ENCODE measurements at places on chromosomes 1 and 21.
A peak's percentile ranks its signal among the peaks of the same experiment; 100 is the strongest.

GRCh38 chr1:47558601-47559593 is 121.1 kb downstream of the FOXD2 start:
- H3K27me3 ChIP-seq: no peaks in the 10 kb centered on the region
- H3K4me1 ChIP-seq: no peaks in the 10 kb centered on the region
- H3K36me3 ChIP-seq: no peaks in the 10 kb centered on the region
- peak; percentile 57 for DNase-seq

DNA sequence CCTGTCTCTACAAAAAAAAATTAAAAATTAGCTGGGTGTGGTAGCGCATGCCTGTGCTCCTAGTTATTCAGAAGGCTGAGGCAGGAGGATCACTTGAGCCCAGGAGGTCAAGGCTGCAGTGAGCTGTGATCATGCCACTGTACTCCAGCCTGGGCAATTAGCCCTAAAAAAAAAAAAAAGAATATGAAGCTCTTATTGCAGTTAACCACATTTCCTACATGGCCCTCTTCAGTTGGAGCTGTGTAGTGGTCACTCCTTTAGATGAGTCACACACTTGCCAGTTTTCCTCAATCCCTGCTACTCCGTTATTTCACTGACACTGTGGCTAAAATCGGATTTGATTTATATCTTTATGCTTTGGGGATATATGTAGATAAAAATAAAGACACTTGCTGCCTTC is 11.8 kb downstream of the NFYC start:
- H3K4me3 ChIP-seq: no peak overlapping the region
- peaks cover 44% of the 10 kb centered on the region for H3K4me1 ChIP-seq

DNA sequence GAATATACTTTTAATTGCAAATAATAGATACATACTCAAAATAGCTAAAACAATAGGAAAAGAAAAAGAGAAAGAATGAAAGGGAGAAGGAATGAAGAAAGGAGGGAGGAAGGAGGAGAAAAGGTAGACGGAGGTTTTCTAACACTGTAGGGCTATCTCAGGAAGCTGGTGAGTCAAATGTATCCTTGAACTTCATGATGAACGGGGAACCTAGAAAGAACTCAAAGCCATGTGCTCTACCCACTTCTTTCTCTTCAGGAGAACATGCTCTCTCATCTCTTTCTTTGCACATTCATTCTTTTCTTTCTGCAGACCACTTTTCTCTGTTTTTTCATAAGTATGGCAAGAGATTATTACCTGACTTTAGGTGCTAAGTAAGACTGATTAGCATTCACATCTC is 37.3 kb upstream of the ZNF644 start:
- H3K4me3 ChIP-seq: no peak overlapping the region
- no peak overlapping the region for H3K27ac ChIP-seq
- no peaks in the 10 kb centered on the region for H3K36me3 ChIP-seq
- DNase-seq: no peak

- H3K4me1 ChIP-seq: peaks cover 31% of the 10 kb centered on the region
- H3K4me3 ChIP-seq: no peak overlapping the region
- H3K27me3 ChIP-seq: no peaks in the 10 kb centered on the region
- H3K36me3 ChIP-seq: no peaks in the 10 kb centered on the region
Measured at GRCh38 chr1:15022048-15022447, 131.5 kb upstream of the TMEM51 start.

DNA sequence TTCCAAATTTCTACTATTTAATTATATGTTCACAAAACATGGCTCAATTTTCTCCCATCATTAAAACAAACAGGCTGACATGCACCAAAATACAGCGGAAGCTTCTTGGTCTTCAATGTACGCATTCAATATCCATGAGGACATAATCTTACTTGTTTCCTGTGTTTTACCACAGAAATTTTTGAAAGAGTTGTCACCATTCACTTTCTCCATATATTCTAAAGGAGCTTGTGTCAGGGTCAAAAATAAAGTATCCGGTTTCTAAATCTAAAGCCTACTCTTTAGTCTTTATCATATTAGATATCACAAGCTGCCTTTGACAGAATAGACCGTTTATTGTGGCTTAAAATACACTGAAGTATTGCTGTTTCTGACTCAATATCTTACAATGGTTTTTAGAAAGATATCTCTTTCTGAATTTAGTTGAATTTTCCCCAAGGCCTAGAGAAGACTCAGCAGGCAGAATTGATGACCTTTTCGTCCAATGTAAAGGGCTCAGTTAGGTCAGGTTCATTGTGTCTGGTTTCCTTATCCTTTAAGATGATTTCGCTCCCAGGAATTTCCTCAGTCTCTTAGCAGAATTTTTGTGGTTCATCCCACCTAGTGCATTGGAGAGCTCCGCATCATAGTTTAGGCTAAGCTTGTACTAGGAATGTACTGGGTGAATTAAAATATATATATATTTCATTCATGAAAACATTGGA is 717.2 kb downstream of the NCAM2 start:
- H3K27me3 ChIP-seq: no peaks in the 10 kb centered on the region
- H3K36me3 ChIP-seq: no peaks in the 10 kb centered on the region
- no peak overlapping the region for H3K27ac ChIP-seq
- H3K4me3 ChIP-seq: no peak overlapping the region
- no peaks in the 10 kb centered on the region for H3K4me1 ChIP-seq
- no peak for DNase-seq

DNA sequence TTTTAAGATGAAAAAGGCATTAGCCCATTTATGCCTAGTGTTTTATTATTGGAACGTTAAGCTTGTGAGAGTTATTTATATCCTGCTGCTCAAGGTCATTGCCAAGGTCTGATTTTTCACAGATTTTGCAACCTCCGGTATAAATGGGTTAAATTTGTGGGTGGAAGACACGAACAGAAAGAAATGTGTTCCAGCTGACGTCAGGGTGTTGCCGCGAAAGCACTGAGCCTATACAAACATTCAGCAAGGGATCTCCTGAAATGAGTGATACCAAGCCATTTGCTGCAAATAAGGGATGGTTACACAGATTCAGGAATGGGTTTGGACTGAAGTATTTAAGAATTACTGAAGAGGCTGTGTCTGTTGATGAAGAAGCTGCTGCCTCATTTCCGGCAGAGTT is 32.2 kb downstream of the TMED5 start:
- no peaks in the 10 kb centered on the region for H3K27me3 ChIP-seq
- H3K4me1 ChIP-seq: no peaks in the 10 kb centered on the region
- H3K36me3 ChIP-seq: peaks cover 51% of the 10 kb centered on the region
- no peak overlapping the region for H3K4me3 ChIP-seq

- no peaks in the 10 kb centered on the region for H3K4me1 ChIP-seq
- H3K36me3 ChIP-seq: no peaks in the 10 kb centered on the region
- H3K27me3 ChIP-seq: no peaks in the 10 kb centered on the region
- no peak overlapping the region for H3K4me3 ChIP-seq
- no peak for DNase-seq
Measured at GRCh38 chr1:206814716-206815341, 42.5 kb upstream of the IL10 start.

- no peak overlapping the region for H3K27ac ChIP-seq
- H3K36me3 ChIP-seq: no peaks in the 10 kb centered on the region
- no peak overlapping the region for H3K4me3 ChIP-seq
- DNase-seq: no peak
Measured at GRCh38 chr1:238606896-238607295, 716.2 kb upstream of the ZP4 start.

DNA sequence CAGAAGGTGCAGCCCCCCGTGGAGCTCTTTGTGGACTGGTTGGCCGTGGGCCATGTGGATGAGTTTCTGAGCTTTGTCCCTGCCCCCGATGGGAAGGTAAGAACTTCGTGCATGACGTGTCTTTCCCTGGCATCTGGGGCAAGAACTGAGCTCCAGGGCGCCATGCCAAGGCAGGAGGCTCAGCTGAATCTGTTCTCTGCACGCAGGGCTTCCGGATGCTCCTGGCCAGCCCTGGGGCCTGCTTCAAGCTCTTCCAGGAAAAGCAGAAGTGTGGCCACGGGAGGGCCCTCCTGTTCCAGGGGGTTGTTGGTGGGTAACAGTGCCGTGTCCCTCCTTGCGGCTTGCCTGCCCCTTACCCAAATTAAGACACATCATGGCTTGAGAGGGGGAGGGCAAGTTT is 27.7 kb downstream of the PADI3 start:
- peak; percentile 72 for DNase-seq
- H3K4me3 ChIP-seq: no peak overlapping the region
- H3K27me3 ChIP-seq: peaks cover 24% of the 10 kb centered on the region

DNA sequence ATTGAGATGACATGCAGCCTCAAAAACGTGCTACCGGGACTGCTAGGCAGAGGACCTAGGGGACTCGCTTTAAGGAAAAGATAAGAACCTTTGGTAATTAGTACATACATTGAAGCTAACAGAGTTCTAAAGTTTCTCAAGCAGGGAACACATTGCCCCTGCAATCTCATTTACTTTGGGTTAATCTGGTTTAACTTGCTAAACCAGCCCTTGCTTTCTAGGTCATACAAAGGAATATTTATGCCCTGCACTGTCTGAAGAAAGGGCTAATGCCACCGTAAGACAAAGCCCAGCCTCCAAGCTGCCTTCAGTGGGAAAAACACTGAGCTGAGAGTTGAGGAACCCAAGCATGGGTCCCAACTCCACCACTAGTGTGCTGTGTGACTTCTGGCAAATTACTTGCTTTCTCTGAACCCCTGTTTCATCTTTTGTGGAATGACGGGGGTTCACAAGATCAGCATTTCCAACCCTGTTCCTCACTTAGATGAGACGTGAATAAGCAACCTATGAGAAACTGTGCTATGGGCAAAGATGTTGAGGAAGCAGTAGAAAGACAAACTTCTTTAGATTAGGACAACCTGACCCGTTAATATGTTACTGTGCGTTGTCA is 66.3 kb downstream of the VWA5B1 start:
- H3K36me3 ChIP-seq: no peaks in the 10 kb centered on the region
- no peak overlapping the region for H3K27ac ChIP-seq
- H3K4me3 ChIP-seq: no peak overlapping the region
- peaks cover 16% of the 10 kb centered on the region for H3K27me3 ChIP-seq
- peaks cover 6% of the 10 kb centered on the region for H3K4me1 ChIP-seq

DNA sequence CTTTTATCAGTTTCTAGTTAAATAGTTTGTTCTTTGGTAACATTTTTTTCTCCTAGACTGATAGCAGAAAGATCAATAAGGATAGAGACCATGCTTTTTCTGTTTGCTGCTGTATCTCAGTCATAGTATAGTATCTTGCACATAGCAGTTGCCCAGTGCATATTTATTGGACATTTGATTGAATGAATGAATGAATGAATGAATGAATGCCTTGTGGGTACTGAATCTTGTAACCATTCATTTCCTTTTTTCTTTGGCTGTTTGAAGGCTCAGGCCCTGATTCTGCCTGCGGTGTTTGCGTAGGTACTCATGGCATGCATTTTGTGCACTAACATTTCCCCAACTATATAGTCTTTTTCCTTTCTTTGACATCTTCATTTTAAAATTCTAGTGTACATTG is 83.9 kb downstream of the ST3GAL3 start:
- H3K4me1 ChIP-seq: no peaks in the 10 kb centered on the region
- no peak for DNase-seq
- no peak overlapping the region for H3K27ac ChIP-seq
- H3K27me3 ChIP-seq: no peaks in the 10 kb centered on the region

- no peak overlapping the region for H3K4me3 ChIP-seq
- no peaks in the 10 kb centered on the region for H3K4me1 ChIP-seq
- DNase-seq: no peak
- H3K27me3 ChIP-seq: no peaks in the 10 kb centered on the region
- no peaks in the 10 kb centered on the region for H3K36me3 ChIP-seq
Measured at GRCh38 chr1:85865213-85865612, 157.0 kb upstream of the ZNHIT6 start.

DNA sequence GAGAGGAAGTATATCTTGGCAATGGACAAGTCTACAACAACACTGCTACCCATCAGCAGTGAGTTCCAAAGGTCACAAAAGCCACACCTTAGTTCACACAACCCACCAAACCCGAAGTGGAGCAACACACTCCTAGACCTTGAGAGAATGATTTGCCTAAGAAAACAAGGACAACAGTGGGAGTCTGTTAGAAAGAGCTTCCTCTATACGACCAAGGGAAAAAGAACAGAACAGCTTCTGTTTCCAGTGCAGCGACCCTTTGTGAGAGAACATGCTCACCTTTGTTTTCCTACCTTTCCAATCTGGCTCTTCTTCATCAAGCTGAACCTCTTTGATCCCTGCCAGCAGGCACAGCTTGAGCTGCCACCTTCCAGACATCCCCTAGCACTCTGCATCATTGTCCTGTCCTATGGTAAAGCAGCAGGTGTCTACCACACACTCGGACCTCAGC is 56.7 kb upstream of the PALMD start:
- H3K4me3 ChIP-seq: no peak overlapping the region
- no peaks in the 10 kb centered on the region for H3K36me3 ChIP-seq
- no peaks in the 10 kb centered on the region for H3K27me3 ChIP-seq
- H3K27ac ChIP-seq: no peak overlapping the region
- DNase-seq: no peak

DNA sequence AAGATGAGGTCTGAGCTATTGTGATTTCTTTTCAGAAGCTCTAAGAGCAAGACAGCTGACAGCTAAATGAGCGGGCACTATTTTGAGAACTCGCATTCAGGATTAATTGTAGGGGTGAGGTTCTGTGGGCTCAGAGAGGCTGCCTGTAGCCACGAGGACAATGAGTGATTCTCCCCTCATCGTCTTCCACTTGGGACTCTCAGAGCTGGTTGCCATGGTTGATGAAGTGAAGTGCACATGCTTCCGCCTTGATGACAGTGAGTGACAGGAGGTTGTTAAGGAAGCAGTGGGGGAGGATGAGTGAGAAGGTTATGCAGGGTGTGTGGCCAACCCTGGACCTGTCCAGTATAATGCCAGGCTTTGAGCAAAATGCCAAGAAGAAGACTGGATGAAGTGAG is 341.7 kb downstream of the PCP4 start:
- H3K4me3 ChIP-seq: no peak overlapping the region
- DNase-seq: no peak
- H3K27ac ChIP-seq: no peak overlapping the region

DNA sequence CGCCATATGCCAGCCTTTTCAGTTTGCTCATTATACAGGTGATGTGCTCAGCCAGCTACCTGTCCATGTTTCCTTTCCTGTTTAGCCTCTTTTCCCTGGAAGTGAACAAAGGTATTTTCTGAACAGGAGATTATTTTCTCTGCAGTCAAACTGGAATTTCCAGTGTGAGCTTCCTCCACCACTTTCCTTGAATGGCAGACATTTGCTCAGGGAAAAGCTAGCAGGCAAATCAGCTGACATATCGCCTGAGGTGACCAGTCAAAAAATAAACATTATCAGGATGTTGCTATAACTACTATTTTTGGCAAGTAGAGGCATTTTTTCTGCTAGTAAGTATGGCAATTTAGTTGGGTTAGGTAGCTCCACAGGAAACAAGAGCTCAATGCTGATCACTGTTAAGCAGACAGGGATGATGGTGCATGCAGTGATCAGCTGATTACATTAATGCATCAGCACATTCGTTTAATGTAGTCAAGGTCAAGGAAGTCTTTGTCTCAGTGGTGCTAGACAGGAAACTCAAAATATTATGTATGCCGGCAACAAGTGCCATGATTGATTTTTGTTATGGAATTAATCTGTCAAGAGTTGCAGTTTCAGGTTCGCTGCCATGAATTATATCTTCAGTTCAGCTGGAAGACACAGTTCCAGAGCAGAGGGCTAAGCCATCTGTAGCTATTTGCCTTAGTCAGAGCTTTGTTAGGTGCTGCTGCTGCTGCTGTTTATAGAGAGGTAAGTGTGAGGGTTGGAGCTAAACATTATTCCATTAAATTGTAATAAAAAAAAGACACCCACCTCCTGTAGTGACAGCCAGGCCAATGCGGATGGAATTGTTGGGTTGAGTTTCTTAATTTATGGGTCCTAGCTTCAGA is 179.7 kb upstream of the ST6GALNAC5 start:
- H3K4me3 ChIP-seq: no peak overlapping the region
- no peaks in the 10 kb centered on the region for H3K36me3 ChIP-seq
- no peak for DNase-seq

- no peak overlapping the region for H3K27ac ChIP-seq
- no peaks in the 10 kb centered on the region for H3K36me3 ChIP-seq
- no peaks in the 10 kb centered on the region for H3K4me1 ChIP-seq
Measured at GRCh38 chr1:53281133-53281532, 42.8 kb upstream of the MAGOH start.
